ENCODE measurements at places on chromosomes 3 and 15.

GRCh38 chr3:118526758-118527513 lies 507.7 kb downstream of the IGSF11 start:
- DNase-seq = no peak

GRCh38 chr15:85131915-85132314 lies 150.3 kb downstream of the PDE8A start:
- no peak for DNase-seq

GRCh38 chr3:183541738-183542137 lies 13.8 kb downstream of the KLHL6 start:
- DNase-seq = no peak

DNA sequence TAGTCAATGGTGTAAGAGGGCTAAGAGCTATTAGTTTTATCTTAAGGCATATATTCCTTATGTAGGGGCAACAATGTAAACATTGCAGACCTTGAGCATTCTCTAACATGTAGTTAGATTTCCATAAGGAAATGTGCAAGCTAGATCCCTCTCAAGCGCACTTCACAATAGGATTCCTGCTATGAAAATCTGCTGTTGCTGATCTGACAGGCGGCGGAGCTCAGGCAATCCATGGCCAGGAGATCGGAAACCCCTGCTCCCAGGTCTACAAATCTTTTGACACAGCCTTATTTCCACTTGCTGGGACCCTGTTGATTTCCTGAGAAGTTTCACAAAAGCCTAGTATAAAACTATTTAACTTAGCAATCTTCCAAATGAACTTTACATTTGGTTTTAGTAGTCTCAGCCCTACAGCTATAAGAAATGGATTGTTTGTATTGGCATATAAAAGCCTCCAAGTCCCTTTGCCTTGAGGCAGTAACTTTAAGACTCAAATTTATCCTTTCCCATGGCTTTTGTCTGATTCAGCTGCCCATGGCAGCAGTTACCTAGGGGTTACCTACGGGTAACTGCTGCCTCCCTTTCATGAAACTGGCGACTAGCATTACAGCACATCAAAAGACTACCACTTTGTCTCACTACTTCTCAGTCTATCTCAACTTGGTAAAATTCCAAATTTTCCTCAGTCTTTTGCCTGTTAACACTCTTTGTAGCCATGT lies 22.7 kb downstream of the TRA2B start:
- DNase-seq = no peak

DNA sequence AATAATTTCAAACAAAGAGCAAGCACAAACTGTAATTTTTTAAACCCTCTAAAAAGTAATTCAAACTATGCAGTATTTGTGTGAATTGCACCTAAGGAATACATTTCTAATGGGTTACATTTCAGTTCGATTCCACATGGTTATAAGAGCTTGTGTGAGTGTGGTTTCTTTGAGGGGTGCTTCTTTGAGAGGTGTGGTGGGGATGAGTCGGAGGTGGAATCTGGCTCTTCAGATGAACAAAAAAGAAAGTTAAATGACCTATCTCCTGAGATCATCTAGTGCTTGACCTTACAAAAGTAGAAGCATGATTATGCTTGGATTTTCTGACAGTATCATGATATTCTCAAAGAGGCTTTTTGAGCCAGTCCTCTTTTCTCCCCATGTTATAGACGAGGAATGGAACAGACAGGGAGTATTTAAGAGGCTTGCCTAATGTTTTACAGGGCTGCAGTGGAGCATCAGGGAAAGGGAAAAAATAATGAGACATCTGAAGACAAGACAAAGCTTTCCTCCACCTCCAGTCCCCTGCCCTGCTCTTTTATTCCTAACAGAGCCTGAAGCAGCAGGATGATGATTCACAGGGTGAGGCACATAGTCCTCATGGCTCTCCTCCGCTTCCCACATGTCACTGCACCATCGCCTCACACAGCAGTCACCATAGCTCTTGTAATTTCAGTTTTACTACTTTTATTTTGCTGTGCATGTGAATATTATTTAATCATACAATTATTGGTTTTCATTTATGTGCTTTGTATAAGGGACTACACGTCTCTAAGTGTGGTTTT lies 82.0 kb downstream of the LYSMD4 start:
- no peak for DNase-seq

DNA sequence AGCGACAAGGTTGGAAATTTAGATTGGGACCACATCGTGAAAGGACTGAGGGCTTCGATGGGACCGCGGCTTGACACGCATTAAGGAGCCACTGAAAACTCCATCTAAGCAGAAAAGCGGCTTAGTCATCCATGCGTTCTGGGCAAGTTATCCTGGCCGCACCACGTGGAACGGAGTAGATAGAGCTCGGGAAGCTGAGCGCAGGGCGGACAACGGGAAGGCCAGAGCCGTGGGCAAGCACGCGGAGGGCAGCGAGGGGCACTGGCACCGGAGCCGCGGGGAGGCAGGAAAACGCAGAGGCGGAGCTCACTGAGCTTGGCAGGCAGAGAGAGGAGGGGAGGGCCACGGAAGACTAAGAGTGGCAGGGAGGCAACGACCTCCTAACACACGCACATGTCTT lies 61.3 kb upstream of the VGLL4 start:
- no peak for DNase-seq

DNA sequence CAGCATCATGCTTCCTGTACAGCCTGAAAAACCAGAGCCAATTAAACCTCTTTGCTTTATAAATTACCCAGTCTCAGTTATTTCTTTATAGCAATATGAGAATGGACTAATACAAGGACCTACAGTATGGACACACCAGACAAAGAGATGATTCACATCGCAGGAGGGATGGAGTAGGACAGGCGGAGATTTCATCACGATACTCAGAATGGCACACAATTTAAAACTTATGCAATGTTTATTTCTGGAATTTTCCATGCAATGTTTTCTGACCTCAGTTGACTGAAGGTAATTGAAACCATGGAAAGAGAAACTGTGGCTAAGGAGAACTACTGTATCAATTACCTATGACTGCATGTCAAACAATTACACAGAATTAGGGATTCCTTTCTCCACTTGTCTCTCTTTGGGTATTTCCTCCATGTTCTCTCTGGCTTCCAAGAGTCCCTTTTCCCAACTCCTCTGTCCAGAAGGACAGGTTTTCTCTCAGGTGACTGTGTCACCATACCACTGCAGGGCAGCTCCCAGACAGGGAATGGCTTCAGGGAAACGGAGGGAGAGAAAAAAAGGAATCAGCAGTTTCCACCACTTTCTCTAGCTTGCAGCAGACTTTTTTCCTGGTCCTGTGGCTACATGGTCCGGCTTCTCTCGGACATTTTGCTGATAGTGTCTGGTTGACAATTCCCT lies 3.0 kb upstream of the ANO10 start:
- DNase-seq = no peak

- DNase-seq = no peak
These were observed 86.7 kb upstream of the OXTR start for GRCh38 chr3:8856071-8856470.

DNA sequence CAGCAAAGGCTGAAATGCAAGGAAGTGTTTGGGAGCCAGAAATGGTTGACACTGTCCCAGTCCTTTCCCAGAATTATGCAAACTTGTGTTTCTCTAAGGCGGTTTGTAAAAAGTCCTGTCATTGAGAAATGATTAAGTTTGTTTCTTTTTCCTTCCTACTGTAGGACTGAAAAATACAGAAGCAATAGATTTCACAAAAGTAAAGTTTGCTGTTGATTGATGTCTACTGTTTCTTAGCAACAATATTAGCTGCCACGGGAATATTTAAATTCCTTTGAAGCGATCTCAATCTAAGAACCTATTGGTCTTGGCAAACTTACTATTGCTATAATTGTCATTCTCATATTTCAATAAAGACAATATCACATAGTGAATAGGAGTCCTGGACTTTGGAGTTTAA lies 100.7 kb upstream of the IL12A start:
- no peak for DNase-seq

DNA sequence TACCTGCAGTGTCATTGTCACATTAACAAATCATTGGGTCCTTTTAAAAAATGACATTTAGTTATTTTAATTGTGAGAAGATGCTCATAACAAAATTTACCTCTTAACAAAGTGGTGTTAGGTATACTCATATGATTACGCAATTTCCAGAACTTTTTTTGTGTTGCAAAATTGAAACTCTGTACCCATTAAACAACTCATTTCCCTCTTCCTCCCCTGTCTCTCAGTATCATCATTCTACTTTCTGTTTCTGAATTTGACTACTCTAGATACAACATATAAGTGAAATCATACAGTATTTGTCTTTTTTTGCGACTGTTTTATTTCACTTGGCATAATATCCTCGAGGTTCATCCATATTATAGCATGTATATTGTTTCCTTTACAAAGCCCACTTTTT lies 58.7 kb upstream of the CHST2 start:
- no peak for DNase-seq

- DNase-seq = no peak
These were observed 71.2 kb upstream of the WNT5A start for GRCh38 chr3:55558316-55558715.

DNA sequence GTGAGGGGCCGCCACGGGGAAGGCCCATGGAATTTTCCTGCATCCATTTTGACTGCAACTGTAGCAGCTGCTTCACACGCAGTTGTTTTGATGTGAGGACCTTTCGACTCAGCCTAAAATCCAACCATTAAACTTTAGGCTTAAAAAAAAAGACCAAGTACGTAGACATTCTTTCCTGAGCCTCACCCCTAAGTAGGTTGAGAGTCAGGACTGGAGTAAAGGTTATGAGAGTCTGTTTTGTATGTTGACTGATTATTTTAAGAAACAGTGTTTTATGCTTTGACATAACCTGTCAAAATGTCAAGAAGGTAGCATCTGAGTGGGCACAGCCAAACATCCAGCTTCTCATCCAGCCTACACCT lies 45.7 kb upstream of the AMOTL2 start:
- DNase-seq = no peak

DNA sequence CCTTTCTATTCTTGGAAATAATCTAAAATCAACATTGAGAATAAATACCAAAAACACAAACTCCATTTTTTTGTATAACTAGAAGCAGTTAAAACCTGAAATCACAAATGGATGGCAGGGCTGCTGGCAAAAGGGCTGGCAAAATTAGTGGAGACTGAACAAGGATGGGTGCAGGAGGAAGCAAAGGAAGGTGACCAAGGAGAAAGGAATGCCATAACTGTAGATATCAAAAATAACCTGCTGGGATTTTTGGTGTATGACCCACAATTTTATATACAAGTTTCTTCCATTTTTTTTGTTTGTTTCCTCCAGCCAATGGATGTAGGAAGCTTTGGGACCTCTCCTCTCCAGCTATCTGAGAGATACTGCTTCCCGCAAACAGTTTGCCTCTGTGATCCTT lies 12.7 kb downstream of the CFAP44 start:
- DNase-seq = no peak

GRCh38 chr3:38354588-38355330 lies 8.2 kb downstream of the XYLB start:
- no peak for DNase-seq

- no peak for DNase-seq
These were observed 28.0 kb downstream of the MB21D2 start for GRCh38 chr3:192889679-192890078.

DNA sequence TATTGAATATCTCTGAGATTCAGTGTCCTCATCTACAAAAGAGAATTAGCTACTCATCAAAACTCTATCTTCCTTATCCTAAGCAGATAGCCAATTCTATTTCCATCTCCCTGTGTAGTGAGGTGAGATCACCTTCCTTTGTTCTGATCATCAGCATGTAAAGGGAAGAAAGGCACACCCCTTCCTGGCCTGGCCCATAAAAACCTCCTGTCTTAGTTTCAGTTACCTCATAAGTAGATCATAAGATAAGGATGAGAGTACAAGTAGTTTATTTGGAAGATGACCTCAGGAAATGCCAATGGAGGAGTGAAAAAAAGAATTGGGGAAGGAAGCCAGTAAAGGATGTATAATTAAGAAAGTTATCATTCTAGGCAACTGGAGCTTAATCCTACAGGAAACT lies 114.5 kb upstream of the GADL1 start:
- DNase-seq = no peak

- no peak for DNase-seq
These were observed 495 bp upstream of the COL7A1 start for GRCh38 chr3:48595526-48596121.

DNA sequence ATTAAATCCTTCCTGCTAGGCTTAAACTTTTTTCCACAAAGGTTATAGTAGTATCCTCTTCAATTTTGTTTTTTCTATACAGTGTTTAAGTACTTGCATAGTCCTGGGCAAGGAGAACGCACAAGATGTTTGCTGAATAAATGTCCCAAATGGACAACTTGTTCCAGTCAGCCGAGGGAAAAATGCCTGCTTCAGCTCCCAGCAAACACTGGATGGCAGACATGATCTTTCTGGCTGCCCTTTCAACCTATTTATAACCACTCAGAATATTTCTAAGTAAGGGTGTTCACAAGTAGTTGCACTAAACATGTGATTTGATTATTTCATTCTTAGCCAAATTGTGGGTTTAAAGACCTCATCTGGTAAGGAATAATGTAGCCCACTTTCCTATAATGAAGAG lies 29.8 kb downstream of the GNB4 start:
- DNase-seq = no peak

- no peak for DNase-seq
These were observed 1.9 kb upstream of the VWA5B2 start for GRCh38 chr3:184227481-184227935.

- DNase-seq = no peak
These were observed 151.0 kb downstream of the ALDH1A2 start for GRCh38 chr15:57914350-57915055.

GRCh38 chr3:169467751-169468150 lies 195.8 kb downstream of the MECOM start:
- DNase-seq = no peak

DNA sequence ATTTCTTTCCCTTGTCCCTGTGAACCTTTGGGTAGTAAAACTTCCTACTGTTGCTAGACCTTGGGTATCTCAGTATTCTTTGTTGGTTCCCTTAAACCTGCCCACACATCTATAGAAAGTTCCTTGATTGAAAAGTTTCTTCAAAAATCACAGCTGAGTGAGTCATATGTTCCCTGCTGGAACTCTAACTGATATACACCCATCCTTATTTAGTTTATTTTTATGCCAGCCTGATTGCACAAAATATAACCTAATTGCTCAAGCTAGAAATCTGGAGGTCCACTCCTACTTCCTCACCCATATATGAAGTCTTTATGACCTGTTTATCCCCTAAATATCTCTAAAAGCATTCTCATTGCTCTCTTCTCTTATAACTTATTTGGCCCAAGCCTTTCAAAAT lies 13.7 kb upstream of the GJD2 start:
- DNase-seq = no peak

DNA sequence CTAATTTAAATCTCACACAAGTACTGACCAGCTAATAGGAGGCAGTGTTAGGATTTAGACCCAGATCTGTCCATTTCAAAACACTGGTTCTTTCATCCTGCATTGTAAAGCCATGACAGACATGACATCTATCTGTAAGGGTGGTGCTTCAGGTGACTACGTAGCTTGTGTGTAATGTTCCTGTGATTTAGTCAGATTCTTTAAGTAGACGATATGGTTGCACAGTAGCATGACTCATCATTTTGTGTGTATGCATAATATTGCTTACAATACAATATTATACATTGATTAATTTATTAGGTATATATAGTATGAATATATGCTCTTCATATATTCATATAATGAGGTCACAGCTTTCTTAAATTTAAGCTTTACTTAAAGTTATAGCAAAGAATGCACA lies 628.5 kb downstream of the GRM7 start:
- no peak for DNase-seq

- DNase-seq = no peak
These were observed 3.5 kb downstream of the ITGA11 start for GRCh38 chr15:68428431-68428940.
